NCI-H2081 (cell line): ENCODE measurements at places on chromosomes 16 and 17.

GRCh38 chr16:58343562-58343961 is 48.7 kb upstream of the GINS3 start:
- DNase-seq: no peak

- no peak for DNase-seq
These were observed 8.0 kb downstream of the HS3ST3A1 start for GRCh38 chr17:13593757-13594156.

- DNase-seq: no peak
These were observed 183.0 kb downstream of the FOXL1 start for GRCh38 chr16:86761111-86762031.

DNA sequence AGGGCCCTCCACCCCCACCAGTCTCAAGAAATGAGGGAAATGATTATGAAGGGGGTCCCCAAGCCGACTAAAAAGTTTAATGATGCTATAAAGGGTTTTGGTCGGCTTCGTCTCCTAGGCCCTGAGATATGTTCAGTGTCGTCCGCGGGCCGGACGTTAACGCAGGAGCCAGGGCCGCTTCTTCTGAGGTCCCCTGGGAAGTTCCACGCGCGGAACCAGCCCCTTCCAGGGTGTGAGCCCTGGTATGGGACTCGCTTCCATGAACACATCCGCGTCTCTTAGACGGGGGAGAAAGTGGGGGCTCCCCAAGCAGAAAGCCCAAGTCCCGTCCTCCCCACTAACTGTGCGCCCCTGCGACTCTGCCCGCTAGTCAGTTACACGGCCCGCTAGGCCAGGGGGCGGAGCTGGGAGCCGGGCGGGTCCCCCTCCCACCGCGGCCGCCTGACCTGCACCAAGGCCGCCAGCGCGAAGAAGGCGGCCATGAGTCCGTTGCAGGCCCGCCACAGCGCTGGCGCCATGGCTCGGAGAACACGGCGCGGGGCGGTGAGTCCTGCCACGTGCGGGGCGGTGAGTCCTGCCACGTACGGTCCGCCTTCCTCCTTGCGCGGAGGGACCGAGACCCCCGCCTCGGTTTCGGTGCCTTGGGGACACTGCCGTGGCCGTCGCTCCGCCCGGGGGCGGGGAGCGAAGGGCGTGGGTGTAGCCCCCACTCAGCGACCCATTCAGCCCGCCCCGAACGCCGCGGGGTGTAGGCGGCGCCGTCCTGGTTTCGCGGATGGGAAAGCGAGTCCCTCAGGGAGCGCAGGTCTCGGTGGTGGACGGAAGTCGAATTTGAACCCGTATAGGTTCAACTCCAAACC is at the start of gene TMEM220:
Gene TMEM220, minus strand, starts transcription at position 690 of the 860 bp plus-strand sequence. Its CDS starts 172 bp downstream, at position 518.
- no peak for DNase-seq

- peak; percentile 2 for DNase-seq
These were observed 17.8 kb upstream of the TMEM219 start for GRCh38 chr16:29943846-29944799.

GRCh38 chr16:86991679-86992078 is 325.5 kb downstream of the C16orf95 start:
- DNase-seq: no peak
